GM12892 (cell line): ENCODE measurements at places on chromosomes 7 and 10.

GRCh38 chr10:104582602-104582951 lies 58.5 kb upstream of the SORCS3 start:
- DNase-seq, result no peak

DNA sequence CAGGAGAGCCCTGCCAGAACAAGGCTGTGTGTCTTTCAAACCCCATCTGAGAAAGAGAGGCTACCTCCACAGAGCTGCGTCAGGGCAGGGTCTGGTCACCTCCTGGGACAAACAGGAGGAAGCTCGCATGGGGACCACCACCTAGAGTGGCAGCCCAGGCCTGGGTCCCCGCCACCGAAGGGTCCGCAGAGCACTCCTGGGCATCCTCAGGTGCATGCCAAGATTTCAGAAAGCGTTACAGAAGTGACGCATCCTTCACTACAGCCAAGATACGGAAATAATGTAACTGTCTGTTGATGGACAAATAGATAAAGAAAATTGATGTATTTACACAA lies 42.6 kb downstream of the GSDME start:
- DNase-seq, result no peak

DNA sequence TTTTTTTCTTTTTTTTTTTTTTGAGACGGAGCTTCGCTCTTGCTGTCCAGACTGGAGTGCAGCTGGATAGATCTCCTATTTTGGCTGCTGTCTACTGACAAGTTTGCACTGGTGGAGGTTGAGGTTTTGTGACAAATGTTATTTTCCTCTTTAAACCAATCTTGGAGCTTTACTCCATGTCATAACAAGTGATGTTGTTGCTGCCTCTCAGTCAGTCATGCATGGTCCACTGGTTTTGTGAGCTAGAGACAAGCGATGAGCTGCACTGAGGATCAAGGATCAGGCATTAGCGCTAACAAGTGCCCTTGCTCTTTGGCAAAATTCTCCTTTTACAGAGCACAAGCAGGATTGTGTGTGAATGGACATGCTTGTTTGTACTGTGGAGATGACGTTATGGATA lies 805 bp upstream of the WDFY4 start:
- no peak for DNase-seq

DNA sequence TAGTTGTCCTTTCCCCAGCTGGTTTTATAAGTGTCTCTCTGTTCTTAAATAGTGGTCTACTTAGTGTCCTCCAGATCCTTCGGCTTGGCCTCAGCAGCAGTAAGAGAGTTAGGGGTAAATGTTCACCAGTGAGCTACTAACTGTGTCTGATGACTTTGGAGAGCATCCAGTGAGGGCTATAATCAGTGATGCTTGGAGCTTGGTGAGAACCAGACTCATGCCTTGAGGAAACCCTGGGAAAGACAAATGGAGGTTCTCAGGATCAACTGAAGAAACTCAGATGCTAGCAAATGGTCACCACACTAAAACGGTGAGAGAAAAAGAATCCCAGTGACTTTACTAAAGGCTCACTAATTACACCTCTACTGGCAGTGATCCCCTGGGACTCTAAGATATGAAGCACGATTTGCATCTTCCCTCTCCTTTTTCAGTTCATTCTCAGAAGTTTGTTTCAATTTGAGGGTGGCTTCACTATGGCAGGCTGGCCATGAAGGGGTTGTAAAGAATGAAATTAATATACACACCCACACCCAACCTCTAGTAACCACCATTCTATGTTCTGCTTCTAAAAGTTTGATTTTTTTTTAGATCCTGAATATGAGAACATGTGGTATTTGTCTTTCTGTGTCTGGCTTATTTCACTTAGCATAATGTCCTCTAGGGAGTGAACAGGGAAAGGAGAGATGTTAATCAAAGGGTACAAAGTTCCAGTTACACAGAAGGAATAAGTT lies 177.9 kb downstream of the PDE1C start:
- DNase-seq, result no peak

DNA sequence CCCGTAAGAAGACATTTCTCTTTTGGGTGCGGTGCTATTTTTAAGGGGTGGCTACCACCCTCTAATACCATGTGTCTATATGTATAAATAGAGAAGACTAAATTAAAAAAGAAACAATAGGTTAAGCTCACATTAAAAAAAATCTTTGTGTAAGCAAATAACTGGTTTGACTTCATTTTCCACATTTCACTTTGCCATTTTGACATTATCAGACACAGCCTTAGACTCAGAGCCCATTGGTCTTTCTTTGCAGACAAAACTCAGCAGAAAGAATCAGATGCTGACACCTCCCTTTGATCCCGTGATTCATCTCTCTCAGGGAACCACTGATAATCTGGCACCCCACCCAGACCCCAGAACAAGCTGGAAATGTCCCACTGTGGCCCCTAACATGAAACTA lies 74.5 kb downstream of the EMX2 start:
- DNase-seq, result no peak

DNA sequence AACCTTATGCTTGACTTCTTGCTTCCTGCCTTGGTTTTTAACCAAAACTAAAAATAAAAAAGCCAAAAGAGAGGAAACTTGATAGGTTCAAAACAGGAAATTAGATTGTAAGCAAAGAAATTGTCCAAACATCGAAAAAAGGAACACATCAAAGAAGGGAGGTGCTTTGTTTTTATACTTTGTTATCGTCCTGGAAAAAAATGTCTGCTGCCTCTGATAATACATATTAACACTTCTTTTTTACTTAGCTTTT lies 286.6 kb upstream of the C7orf33 start:
- no peak for DNase-seq

DNA sequence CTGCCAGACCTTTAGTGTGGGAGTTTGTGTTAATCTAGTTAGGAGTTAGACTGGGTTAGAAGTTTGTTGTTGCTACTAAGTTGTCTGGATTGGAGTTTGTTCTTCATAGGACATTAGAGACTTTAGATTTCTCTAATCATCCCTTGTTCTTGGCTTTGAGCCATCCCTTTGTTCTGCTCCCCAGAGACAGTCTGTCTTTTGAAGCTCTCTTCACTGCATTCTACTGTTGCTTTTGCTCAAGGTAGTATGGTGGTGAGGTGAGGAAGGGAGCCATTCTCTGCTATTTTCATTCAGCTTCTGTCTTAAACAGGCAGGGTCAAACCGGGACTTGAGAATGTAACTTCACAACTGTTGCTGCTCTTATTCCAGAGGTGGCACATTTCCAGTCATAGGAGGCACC lies 10.4 kb upstream of the TARP start:
- DNase-seq, result no peak

DNA sequence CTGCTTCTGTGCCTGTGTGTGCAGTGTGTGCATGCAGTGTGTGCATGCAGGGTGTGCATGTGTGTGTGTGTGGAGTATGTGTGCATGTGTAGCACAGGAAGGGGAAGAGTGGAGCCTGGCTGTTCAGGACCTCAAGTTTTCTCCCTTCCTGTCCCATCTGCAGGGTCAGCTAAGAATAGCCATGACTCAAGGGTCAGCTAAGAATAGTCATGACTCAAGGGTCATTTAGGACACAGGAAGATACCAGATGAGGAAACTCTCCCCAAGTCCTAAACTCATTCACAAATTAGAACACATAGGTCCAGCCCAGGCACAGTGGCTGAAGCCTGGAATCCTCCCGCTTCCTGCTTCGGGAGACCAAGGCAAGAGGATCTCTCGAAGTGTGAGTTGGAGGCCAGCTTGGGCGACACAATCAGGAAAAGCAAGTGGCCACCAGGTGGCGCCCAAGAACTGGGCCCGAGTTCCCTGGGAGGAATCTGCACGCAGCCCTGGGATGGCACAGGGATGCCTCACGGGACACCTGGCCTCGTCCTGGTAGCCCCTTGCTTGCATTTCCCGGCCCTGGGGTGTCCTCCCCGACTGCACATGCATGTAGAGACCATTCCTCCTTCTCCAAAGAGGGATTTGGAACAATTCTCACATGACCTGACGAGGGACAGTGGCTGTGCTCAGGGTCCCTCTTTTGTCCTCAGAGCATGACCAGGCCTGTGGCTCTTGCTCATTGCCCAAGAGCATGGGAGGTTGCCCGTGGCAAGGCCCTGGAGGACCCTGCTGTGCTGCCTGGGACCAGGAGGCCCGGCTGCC lies 21.4 kb upstream of the VOPP1 start:
- DNase-seq, result no peak

DNA sequence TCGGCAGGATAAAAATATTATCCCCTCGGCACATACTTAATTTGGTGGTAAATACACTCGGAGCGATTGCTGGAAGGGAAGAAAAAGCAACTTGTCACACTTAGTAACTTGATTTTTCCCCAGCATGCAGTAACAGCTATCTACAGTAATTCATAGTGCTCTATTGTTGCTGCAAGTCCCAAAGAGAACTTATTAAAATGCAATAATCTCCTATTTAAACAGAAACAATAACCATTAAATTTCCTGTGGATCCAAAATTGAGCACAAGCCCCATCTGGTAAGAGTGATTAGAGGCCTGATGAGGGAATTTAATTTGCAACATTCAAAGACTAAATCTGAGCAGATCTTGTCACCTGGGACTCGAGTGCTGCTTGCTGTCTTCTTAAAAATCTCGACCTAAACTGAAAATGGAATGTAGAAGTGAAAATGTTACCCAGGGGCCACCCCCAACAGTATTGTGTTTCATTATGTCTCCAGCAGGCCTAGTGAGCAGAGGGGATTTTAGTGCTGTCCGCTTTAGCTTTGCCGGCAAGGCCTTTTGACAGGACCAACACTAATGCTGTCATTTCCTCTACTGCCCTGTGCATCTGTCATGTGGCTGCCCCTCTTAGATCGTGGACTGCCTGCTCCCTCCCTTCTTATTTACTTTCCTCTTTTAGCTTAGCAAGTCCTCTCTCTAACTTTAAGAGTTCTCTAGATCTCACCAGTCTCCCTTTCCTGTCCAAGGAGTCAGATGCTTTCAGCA lies 639.7 kb downstream of the AUTS2 start:
- DNase-seq, result peak; percentile 13

DNA sequence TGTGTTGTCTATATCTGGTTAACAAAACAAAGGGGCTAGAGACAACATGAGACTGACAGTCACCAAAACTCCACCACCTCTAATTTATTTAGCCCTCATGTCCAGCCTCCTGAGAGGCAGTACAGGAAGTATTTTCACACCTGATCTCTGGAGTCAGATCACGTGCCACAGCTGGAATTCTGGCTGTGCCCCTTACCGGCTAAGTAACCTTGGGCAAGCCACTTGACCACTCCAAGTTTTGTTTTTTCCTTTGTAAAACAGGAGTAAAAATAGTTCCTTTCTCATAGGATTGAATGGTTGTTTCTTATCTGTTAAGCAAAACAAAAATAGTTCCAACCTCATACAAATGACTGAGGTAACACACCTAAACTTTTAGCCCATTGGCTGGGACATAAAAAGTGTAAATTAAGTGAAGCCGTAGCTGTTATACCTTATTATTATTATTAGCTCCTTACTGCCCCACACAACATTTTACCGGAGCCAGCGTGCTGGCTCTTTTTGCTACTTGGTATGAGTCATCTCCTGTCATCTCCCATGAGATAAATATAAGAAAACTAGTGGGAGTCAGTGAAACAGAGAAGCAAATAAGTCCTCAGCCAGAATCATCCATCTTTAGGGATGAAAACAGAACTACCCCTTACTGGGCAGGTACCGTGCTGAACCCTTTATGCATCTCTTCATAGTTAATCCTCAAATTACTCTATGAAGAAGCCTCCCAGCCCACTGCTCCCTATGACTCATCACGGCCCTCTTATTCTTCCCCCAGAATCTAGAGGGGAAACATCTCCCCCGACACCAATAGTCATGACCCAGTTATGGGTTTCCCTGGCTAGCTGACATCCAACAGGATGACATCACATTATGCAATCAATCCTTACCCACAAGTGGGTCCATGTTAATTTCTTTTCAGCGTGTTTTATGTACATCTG lies 44.9 kb downstream of the PPP1R3C start:
- no peak for DNase-seq

DNA sequence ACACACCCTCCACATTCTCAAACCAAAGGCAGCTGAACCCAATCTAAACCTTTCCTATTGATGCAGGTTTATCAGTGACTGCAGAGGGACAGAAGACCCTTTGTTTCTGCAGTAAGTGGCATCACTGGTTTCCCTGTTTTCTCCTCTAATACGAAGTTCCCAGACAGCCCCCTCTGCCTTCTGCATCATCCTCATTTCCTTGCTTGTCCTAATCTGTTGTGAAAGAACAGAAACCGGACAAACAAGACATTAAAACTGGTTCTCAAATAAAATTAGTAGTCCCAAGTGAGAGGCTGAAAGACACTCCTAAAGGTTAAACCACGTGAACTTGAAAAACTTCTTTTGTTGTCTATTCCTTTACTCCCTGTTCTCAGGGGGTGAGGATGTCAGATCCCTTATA lies 10.1 kb upstream of the ADRB1 start:
- no peak for DNase-seq

DNA sequence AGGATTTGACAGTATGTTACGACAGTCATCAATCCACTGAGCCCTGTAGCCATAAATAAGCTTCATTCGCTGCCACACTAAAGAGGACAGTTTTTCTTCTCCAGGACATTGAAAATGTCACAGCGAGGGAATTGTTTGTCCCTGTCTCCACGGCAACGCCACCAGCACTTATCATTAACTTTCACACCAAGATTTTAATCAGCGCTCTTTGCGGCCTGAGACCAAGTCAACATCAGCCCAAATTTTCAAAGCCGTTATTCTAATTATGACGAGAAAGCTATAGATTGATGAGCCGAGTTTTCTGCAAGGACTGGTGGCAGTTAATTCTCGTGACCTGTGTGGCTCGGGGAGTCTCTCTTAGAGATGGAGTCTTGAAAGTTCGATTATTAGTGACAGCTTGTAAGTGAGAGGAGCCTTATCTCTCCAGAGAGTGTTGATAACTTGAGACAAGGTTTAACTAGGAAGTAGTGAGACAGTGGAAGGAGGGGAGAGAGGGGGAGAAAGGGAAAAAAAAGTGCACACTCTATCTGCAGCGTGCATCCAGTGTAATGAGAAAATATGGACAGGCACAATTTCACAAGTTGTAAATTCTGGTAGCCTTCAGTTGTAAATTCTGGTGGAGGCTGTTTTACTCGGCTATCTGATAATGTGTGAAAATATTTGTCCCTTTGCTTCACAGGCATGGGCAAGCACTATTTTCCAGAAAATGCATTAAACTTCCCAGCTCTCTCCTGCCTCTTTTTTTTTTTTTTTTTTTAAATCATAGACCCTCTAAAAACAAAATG lies 473.3 kb downstream of the LRMDA start:
- DNase-seq, result no peak

GRCh38 chr10:132904181-132904813 lies 38.1 kb downstream of the CFAP46 start:
- DNase-seq, result no peak

- no peak for DNase-seq
Measured at GRCh38 chr7:84336766-84337165, 142.2 kb upstream of the SEMA3A start.

DNA sequence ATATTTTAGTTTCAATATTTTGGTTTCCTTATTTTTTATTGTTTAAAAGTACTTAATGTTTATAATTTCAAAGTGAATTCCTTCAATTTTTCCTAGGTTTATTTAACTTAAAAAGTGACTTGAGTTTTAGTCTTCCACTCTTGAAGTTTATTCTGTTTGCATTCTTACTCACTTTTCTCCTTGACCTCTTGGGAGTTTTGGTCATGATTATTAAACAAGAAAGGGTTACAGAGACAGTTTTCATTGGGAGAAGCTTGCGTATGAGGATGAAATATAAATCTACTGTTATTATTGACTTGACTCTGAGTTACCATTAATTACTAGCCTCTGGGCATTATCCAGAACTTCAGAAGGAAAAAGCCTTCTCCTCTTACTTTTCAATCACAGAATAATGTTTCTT lies 216.0 kb downstream of the BMPER start:
- no peak for DNase-seq
